Sigmoid colon (tissue), 7 donors: ENCODE measurements at places on chromosomes 7 and 10. TPM values are rescaled to one million over a fixed set of nuclear protein-coding genes. Genes with fewer than 3 reads are reported as not detected.

Gene SAMD9
- total RNA-seq, result 7.5 TPM

Gene PANK1
- 6.1 TPM for total RNA-seq

Gene ANKMY2
- total RNA-seq, result 16.4 TPM

Gene PON1
- total RNA-seq, result not detected

Gene HOXA13
- 9.4 TPM for total RNA-seq

Gene POLR2J3
- 12.1 TPM for total RNA-seq

Gene SLC18A3
- total RNA-seq, result not detected

Gene CNPY1
- not detected for total RNA-seq

Gene GBX1
- not detected for total RNA-seq

Gene ZNF365
- not detected for total RNA-seq

Gene CALHM1
- total RNA-seq, result not detected

Gene HMX2
- 0.55 TPM for total RNA-seq

Gene DYNC1I1
- 52.3 TPM for total RNA-seq

Gene SPOCK2
- total RNA-seq, result 5.8 TPM

Gene SCIN
- total RNA-seq, result 1.8 TPM

Gene NPSR1
- not detected for total RNA-seq

Gene PRR15
- not detected for total RNA-seq

Gene MMD2
- total RNA-seq, result 0.71 TPM

Gene OR6B1
- not detected for total RNA-seq

Gene DOCK1
- total RNA-seq, result 50.3 TPM

Gene WDR86
- total RNA-seq, result 18.5 TPM

Gene IFIT1B
- not detected for total RNA-seq

Gene PPP1R9A
- 43.5 TPM for total RNA-seq

Gene CNPY4
- 13.9 TPM for total RNA-seq

Gene FBXL13
- 2.5 TPM for total RNA-seq

Gene HECW1
- total RNA-seq, result 1.1 TPM

Gene ZP3
- 1.4 TPM for total RNA-seq

Gene TMEM196
- not detected for total RNA-seq

Gene TAS2R41
- not detected for total RNA-seq
